ENCODE measurements at places on chromosomes 2 and 18. TPM values are rescaled to one million over a fixed set of nuclear protein-coding genes. Genes with fewer than 3 reads are reported as not detected.

GRCh38 chr18:9792565-9793245 is 84.6 kb downstream of the RAB31 start:
- no peak for DNase-seq
- H3K4me1 ChIP-seq: 0 out of 2 replicates have a peak, but pooled peaks cover 2% of the 10 kb centered on the region
- H3K27ac ChIP-seq: no peak overlapping the region
- H3K36me3 ChIP-seq: no peaks in the 10 kb centered on the region
- no peaks in the 10 kb centered on the region for H3K27me3 ChIP-seq

DNA sequence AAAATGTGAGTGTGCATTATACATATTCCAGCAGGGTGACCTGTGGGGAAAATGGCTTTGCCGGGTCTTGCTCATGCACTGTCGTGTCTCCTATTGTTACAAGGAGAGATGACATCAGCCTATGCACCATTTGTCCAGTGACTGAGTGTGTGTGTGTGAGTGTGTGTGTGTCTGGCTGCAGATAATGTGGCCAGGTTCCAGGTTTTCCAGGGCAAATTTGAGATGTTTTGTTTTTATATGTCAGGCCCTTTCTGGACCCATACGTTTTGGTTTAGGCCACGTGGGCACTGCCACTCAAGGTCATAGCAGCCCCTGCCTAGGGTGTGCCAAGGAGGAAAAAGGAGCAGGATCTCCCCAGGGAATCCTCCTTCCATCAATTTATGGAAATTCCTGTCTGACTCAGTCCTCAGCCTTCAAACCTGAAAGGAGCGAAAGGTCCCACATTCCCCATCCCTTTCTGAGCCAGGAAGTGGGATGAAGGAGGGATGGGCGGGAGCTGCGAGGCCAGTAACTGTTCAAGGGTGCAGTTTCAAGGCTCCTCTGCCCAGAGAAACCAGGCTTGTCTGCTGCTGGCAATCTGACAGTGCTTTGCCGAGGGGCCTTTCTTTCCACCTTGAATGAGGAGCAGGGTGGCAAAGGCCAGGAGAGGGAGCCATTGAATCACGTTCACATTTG is 93.0 kb upstream of the SMAD2 start:
- H3K27me3 ChIP-seq: peaks cover 23% of the 10 kb centered on the region
- H3K36me3 ChIP-seq: no peaks in the 10 kb centered on the region
- peak; percentile 10 for DNase-seq
- no peaks in the 10 kb centered on the region for H3K4me1 ChIP-seq
- no peak overlapping the region for H3K27ac ChIP-seq
- no peak overlapping the region for H3K4me3 ChIP-seq

- peaks cover 2% of the 10 kb centered on the region for H3K36me3 ChIP-seq
- H3K4me1 ChIP-seq: peaks cover 3% of the 10 kb centered on the region
- no peak overlapping the region for H3K27ac ChIP-seq
- no peaks in the 10 kb centered on the region for H3K27me3 ChIP-seq
- peak; percentile 45 for DNase-seq
- no peak overlapping the region for H3K4me3 ChIP-seq
Measured at GRCh38 chr18:21513292-21513691, 87.2 kb downstream of the ESCO1 start.

DNA sequence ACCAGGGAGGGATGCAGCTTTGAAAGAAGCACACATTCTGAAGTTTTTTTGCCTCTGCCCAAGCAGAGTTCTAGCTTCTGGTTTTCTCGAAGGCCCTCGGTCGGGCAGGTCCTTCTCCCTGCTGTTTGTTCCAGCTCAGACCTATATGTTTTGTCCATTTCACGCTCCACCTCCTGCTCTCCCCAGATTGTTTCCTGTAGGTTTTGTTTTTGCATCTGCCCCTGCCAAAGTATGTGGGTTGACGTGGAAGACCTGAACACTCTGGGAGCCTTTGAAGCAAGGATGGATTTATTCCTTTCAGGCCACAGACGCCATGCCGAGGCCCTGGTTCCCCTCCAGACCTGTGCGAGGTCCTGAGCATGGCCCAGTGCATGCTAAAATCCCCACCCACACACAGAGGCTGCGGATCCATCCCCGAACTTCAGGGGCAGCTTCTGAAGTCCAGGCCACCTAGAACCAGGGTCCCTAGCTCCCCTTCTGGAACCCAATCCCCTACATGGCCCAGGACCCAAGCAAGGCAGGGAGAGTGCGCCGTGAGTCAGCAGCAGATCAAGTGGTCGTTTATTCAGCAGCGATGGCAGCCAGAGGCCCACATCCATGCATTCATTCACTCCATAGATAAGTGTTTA is 205.4 kb downstream of the KLHL29 start:
- H3K4me1 ChIP-seq: peaks cover 7% of the 10 kb centered on the region
- H3K36me3 ChIP-seq: no peaks in the 10 kb centered on the region
- DNase-seq: no peak
- H3K27me3 ChIP-seq: no peaks in the 10 kb centered on the region
- H3K4me3 ChIP-seq: no peak overlapping the region

DNA sequence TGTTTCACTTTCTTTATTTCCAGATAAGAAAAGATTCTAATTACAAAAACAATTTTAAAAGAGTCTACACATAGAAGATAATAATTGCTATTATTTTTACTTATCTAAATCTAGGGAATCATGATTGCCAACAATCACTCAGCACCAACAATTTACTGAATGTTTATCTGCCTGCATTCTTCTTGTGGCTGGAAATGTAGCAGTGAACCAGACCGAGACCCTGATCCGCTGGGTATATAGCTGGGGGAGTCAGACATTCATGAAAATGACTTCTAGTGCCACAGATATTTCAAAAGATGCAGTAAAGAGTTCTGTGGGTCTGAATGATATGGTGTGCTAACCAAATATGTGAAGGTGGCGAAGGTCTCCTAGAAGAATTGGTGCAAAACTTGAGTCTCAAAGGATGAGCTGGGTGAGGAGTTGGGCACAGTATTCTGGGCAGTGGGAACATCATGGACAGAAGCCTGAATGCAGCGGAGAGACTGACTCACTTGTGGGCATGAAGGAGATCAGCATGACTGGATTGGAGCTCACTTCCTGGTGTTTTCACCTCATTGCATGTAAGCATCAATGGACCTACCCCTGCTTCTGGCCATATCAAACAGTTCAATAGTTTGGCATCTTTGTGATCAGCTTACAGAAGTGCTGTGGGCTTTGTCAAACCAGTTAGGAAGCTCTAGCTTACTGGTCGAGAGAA is 26.1 kb upstream of the FN1 start:
- no peaks in the 10 kb centered on the region for H3K36me3 ChIP-seq
- H3K27ac ChIP-seq: no peak overlapping the region
- H3K27me3 ChIP-seq: no peaks in the 10 kb centered on the region
- DNase-seq: peak; percentile 67
- peaks cover 18% of the 10 kb centered on the region for H3K4me1 ChIP-seq

DNA sequence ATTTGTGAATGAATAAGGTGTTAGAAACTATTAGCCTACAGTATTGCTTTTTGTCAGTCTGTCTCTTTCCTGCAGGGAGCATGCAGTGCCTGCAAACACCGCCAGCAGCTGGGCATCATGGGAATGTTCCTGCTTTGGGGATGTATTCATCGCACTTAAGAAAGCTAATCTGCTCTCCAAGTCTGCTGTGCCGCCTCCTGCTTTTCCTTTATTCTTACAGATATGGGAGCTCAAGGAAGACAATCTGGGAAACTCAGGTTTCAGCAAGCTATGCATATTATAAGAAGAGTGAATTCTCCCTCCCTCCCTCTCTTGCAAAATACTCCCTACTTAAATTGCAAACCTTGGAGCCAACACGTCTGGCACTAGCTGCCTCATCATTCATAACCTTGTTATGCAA is 479.2 kb upstream of the ACVR2A start:
- H3K4me1 ChIP-seq: no peaks in the 10 kb centered on the region
- H3K27me3 ChIP-seq: no peaks in the 10 kb centered on the region
- H3K27ac ChIP-seq: no peak overlapping the region
- no peak for DNase-seq
- H3K36me3 ChIP-seq: no peaks in the 10 kb centered on the region

GRCh38 chr2:226312155-226312554 is 487.5 kb downstream of the IRS1 start:
- peak; percentile 31 for DNase-seq
- no peak overlapping the region for H3K4me3 ChIP-seq
- peaks cover 5% of the 10 kb centered on the region for H3K4me1 ChIP-seq
- no peaks in the 10 kb centered on the region for H3K27me3 ChIP-seq
- no peaks in the 10 kb centered on the region for H3K36me3 ChIP-seq

- DNase-seq: no peak
- H3K4me1 ChIP-seq: no peaks in the 10 kb centered on the region
- H3K36me3 ChIP-seq: no peaks in the 10 kb centered on the region
- no peaks in the 10 kb centered on the region for H3K27me3 ChIP-seq
- no peak overlapping the region for H3K4me3 ChIP-seq
Measured at GRCh38 chr2:189541591-189541990, 39.0 kb downstream of the SLC40A1 start.

ANKRD29 gene
- polyA plus RNA-seq: 0.07 TPM
